AG09319 (cell line): ENCODE measurements at places on chromosomes 16 and 17.

DNA sequence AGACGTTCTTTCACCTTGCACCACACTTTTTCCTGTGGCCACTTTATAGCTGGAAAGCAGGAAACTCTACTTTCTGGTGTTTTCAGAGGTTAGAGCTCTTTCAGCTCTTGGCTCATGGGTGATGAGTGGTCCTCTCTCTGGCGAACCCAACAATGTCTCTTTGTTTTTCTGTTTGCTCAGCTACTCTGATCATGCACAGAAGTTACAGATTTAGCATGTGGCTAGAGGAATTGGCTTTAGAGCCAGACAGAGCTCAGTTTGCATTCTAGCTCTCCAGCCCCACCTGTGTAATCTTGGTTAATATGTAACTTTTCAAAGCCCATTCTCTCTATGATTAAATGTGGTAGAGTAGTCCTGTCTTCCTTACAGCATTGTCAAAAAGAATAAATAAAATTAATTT lies 225.2 kb downstream of the HAPSTR1 start:
- no peak for DNase-seq

GRCh38 chr16:72983728-72984350 lies 64.1 kb downstream of the ZFHX3 start:
- DNase-seq, result no peak

DNA sequence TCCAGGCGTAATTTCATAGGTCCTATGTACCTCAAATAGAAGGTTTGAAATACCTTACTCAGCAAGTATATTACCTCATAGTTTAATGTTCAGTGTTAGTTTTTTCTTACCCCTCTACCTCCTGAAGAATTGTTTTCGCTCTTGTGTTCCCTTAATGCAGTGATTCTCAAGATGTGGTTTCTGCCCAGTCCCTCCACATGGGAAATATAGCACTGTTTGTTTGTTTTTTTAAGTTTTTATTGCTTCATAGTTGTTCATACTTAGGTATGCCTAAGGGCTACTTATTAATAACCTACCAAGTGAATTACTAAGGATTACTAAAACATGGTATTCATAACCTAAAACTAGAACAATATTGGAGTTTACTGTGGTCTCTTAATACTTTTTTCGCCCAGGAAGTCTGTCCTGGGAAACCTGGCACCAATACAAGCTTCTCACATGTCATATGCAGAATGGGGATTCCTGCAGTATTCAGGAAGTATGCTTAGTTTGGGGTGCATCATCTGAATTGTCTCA lies 5.0 kb downstream of the RSPRY1 start:
- DNase-seq, result no peak

DNA sequence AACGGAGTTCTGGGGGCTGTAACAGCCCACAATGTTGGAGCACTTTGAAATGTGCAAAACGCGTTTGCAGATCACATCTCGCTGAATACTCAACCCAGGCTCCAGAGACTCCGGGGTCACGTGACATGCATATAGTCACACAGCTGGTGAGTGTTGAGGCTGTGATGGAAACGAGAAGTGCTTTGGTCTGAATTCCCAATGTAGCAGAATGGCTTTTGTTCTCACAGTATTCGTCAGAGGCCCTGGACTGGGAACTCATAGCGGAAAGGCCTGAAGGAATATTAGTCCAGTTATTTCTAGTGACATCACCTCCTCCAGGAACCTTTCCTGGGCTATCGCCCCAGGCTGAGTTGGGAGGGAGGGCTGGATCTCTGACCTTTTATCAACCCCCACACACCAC lies 95.8 kb upstream of the CRHR1 start:
- DNase-seq, result no peak

- DNase-seq, result no peak
Observed at GRCh38 chr16:57111420-57111819, 19.0 kb downstream of the CPNE2 start.

GRCh38 chr16:84893849-84894599 lies 74.2 kb downstream of the CRISPLD2 start:
- no peak for DNase-seq

DNA sequence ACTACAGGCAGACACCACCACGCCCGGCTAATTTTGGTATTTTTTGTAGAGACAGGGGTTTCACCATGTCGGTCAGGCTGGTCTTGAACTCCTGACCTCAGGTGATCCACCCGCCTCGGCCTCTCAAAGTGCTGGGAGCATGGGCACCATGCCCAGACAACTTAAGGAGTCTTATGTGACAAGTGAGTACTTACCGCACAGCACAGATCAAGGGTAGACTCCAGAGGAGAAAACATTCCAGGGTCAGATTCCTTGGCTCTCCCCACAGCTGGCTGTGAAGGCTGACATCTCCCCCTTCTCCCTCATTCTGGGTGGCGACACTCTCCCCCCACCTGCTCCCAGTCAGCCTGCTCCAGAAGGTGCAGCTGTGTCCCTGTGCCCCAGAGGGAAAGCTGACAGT lies 10.6 kb downstream of the ZSCAN10 start:
- no peak for DNase-seq

DNA sequence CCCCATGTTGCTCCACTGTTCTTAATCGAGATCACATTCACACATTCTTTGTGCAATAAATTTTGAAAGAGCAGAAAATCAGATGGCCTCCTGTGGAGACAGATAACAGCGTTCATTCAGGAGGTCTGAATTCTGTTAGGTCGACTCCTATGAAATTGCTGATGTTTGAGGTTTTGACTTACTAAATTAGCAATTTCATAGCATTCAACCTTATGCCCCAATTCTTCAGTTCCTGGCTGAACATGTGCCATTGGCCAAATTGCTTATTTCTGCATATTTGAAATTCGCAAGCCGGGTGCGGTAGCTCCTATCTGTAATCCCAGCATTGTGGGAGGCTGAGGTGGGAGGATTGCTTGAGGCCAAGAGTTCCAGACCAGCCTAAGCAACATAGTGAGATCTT lies 22.1 kb upstream of the C16orf74 start:
- no peak for DNase-seq

DNA sequence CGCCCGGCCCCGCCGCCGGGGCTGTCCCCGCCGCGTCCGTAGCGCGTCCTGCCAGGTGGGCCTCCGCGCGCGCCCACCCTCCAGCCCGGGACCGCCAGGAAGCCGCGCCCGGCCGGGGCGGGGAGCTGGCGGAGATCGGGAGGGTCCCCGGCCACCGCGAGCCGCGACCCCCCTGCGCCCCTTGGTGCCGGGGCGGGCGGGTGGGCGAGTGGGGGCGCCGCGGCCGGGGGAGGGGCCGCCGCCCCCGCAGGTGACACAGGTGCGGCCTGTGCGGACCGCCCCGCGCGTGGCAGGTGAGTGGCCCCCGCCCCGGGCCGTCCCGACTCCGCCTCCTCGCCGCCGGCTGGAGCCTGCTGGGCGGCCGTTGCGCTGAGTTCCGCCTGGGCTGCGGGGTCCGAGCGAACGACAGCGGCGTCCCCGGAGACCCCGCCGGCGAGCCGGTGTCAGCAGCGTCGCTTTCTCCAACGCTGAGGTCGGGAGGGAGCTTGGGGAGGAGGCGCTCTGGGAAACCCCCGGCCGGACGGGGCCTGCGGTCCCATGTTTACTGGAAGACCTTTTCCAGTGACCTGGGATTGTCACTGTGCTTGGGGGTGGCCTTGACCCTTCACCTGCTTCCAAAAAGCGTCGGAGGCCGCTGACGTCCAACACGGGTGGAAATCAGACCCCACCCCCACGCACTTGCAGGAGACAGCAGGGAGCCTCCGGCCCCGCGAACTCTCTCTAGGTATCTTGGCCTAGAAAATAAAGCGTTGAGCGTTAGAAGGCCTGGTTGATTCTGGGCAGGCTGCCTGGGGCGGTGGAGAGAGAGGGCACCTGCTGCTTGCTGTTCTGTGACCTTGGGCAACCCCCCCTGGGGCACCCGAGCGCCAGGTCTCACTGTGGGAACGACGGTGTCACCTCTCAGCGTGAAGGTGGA lies 542 bp downstream of the KLHL36 start:
- no peak for DNase-seq

DNA sequence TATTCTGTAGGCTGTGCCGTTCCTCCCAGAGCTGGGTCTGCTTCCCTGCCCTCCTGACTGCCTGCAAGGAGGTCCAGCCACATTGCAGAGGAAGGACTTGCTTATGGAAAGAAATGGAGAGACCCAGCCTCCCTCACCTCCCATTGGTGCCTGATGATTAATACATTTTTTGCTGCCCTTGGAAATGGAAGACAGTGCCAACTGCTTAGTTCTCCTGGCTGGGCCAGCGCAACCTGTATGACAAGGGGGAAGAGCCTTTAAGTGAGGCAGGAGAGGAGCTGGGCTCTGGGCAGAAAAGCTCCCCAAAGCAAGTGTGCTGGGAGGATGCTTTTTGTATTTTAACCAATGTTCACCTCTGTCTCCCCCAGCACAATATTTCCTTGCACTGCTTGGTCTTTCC lies 238.5 kb downstream of the SOX9 start:
- no peak for DNase-seq

GRCh38 chr17:58648236-58648635 lies 43.6 kb downstream of the TEX14 start:
- no peak for DNase-seq

GRCh38 chr17:299546-299945 lies 53.1 kb downstream of the RPH3AL start:
- DNase-seq, result no peak

- no peak for DNase-seq
Observed at GRCh38 chr16:49343291-49343690, 30.3 kb upstream of the C16orf78 start.

GRCh38 chr16:51107742-51108141 lies 43.3 kb downstream of the SALL1 start:
- DNase-seq, result no peak

DNA sequence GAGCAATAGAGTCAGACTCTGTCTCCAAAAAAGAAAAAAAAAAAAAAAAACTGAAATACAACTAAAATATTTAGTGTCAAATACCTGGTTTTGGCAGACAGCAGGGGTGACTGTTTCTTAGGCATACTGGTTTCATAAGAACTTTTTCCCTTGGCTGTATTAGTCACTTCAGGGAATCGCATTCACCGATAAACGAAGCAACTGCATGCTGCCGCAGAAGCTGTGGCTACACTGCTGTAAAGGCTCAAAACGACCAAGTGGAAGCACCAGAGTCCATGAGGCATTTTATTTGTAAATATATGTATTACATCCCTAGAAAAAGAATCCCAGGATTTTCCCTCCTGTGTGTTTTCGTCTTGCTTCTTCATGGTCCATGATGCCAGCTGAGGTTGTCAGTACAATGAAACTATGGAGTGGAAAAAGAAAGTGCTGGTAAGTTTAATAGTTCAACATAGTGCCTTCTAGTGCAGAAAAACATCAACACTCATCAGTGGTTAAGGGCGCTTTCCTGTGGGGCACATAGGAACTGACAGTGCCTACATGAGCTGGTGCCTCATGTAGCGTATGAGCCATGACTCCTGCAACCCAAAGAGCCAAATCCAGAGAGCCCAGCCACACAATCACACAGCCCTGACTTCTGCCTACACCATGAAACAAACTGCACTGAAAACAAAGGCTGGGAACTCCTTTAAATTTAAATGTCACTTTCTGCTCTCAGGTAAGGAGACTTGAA lies 7.3 kb downstream of the RPS15A start:
- no peak for DNase-seq

DNA sequence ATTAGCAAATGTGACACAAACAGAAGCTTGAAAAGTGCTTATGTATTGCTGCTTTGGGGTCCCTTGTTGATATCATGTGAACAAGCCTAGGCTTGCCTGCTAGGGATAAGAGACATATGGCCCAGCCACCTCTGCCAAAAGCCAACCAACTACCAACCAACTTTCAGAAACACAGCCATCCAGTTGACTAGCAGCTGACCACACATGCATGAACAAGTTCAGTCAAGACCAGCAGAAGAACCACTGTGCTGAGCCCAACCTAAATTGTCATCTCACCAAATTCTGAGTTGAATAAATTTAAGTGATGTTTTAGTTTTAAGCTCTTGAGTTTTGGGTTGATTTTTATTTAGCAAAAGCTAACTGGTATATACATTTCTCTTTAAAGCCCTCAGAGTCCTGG lies 3.5 kb downstream of the ERN2 start:
- DNase-seq, result no peak

- DNase-seq, result no peak
Observed at GRCh38 chr17:28580959-28581358, 4.3 kb upstream of the ALDOC start.

DNA sequence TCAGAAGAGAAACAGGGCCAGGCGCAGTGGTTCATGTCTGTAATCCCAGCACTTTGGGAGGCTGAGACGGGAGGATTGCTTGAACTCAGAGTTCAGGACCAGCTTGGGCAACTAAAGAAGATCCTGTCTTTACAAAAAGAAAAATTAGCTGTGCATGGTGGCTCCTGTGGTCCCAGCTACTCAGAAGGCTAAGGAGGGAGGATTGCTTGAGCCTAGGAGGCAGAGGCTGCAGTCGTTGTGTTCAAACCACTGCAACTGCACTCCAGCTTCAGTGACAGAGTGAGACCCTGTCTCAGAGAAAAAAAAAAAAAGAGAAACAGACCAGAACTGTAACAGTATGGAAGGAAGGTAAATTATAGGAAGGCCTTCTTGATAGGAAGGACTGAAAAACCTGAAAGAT lies 10.3 kb downstream of the ARL4D start:
- no peak for DNase-seq

GRCh38 chr16:89864527-89864820 lies 8.9 kb upstream of the TCF25 start:
- no peak for DNase-seq

- no peak for DNase-seq
Observed at GRCh38 chr16:67432506-67432890, 1.6 kb downstream of the HSD11B2 start.

GRCh38 chr16:76226481-76226880 lies 50.7 kb upstream of the CNTNAP4 start:
- DNase-seq, result no peak

GRCh38 chr16:54936201-54936978 lies 5.7 kb downstream of the IRX5 start:
- no peak for DNase-seq

- no peak for DNase-seq
Observed at GRCh38 chr17:54967621-54968261, 713 bp downstream of the COX11 start.

DNA sequence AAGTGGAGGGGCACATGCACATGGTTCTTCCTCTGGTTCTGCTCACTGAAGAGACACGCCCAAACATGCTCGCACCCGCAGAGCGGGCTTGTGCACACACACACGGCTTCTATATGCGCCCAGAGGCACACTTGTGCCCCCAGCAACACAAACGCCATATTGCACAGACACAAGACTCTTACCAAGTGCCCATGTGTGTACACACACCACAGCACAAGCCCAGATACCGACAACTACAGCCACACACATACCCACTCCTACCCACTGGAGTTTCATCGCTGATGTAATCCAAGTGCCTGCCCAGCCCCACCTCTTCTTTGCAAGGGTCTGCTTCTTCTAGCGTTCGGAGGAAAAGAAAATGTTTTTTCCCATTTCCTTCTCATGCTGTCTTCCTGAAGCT lies 6.5 kb upstream of the PRR29 start:
- DNase-seq, result no peak
